AG09319 (cell line): ENCODE measurements at places on chromosomes 2 and 18.

DNA sequence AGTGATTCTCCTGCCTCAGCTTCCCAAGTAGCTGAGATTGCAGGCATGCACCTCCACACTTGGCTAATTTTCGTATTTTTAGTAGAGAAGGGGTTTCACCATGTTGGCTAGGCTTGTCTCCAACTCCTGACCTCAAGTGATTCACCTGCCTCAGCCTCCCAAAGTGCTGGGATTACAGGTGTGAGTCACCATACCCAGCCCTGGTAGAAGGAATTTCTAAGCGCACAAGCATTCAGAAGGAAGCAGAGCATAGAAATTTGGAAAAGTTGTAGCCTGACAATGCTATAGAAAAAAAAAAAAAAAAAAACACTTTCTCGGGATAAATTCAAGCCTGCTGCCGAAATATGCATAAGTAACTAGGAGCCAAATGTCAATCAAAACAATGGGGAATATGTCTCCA is 249.4 kb downstream of the GRB14 start:
- no peak for DNase-seq

DNA sequence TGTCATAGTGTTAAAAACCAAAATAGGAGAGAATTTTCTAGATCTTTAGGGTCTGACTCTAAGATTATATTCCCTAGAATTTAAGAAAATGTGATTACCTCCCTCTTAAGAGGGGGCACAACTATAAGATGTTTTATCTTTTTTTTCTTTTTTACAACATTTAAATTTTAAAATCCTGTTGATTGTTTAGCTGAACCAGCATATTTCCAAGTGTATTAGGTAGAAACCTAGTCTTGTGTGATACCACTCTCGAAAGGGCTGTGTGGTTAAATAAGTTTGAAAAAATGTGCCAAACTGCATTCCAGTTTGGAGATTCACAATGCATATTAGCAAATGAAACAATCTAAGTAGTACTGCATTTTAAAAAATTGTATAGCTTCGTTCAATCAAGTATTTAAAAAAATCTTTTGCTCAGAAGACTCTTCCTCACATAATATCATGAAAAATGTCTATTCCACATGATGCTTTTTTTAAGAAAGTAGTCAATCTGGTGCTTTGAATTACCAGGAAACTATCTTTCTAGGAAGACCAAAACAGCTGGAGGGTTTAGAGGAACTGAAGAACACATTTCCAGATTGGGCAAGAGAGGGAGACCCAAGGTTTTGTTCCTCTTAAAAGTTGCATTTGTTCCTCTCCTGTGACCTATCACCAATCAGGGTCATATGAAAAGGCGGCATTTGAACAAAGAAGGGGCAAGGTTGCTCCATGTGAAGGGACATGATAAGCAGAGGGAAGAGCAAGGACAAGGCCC is 98.8 kb downstream of the DPP4 start:
- no peak for DNase-seq

DNA sequence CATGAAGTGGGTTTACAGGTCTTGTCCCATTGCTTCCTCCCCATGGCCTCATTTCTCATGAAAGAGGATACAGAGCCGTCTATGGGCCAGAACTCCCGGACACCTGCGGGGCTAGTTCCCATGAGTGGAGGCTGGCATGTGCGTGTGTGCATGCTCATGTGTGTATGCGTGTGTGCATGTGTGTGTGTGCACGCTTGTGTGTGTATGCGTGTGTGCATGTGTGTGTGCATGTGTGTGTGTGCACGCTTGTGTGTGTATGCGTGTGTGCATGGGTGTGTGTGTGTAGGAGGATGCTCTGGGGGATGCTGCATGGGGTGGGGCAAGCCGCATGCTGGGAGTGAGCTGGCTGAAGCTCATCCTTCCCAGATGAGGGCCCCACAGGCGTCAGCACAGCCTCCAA is 20.8 kb downstream of the INHBB start:
- no peak for DNase-seq

DNA sequence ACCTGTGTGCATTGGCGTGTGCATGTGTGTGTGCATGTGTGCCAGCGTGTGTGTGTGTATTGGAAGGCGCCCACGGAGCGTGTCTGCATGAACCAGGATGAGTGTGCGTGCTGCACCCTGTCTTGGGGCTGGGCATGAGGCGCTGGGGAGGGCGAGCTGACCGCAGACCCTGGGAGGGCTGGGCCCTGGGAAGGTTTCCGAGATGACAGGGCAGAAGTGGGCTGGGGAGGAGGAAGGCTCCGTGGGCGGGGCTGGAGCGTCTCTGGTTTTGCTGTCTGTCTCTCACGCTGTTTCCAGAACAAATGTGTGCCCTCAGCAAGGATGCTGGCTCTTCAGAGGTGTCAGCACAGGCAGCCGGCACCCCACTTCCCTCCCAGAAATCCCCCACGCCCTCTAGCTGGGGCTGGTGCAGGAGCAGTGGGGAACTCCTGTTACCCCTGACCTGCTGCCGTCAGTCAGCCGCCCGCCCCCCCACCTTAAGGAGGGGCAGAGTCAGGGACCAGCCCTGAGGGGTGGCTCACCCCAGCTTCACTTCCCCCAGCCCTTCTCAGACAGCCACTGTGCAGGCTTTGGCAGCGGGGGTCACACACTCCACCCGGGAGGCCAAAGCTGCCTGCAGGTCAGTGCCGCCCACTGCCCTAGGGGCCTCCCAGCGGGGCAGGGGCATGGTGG is at the start of gene GPR35:
Gene GPR35, plus strand, starts transcription at position 531 of the 672 bp plus-strand sequence. CDS start 4,473 bp downstream, outside the sequence.
- DNase-seq, result peak; percentile 14

DNA sequence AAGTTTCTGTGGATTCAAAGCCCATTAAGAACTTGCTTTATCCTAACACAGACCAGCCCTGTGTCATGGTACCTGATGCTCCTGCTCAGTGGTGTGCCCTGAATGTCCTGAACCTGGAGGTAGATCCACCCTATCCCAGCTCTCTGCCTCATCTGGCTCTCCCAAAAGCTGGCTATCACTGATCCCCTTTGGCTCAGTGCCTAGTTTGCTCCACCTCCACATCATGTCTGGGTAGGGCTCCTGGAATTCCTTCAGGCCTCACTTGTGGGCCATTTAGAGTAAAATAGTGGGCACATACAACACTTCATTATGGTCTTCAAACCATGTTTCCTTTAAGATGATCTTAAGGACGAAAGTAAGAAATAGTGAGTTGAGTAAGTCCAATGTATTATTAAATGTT is 4.8 kb upstream of the ABCB11 start:
- no peak for DNase-seq

GRCh38 chr2:133848111-133848649 is 279.9 kb upstream of the NCKAP5 start:
- no peak for DNase-seq

DNA sequence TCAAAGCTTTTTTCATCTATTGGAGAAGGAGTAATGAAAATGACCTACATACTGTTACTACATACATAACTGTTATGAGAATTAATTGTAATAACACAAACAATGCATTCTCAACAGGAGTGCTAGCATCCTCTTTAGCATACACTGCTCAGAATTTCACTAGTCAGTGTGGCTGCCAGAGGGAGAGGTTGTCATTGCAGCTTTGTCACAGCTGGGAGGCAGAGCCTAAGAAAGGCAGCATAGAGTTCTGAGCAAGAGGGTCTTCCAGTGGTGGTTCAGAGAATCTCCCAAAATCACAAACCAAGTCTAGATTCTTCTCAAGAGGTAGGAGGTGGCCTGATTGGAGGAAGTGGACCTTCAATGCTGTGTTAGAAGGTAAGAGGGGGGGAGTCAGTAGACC is 286.7 kb upstream of the CYRIA start:
- no peak for DNase-seq

GRCh38 chr2:80437959-80438358 is 133.4 kb upstream of the LRRTM1 start:
- DNase-seq, result no peak

DNA sequence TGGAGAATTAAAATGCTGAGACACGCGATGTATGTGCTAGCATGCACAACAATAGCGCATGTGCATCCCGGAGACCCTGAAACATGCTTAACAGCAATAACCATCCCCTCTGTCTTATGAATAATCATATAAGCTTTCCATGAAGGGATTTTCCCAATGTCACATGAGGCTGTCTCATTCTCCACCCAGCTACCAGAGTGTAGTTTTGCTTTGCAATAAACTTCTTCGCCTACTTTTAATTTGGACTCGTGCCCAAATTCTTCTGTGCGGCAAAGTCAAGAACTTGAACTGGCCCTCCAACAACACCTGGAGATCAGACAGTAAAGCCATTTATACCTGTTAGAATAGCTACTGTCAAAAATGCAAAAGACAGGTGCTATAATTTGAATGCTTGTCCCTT is 15.5 kb downstream of the LYG1 start:
- DNase-seq, result no peak

DNA sequence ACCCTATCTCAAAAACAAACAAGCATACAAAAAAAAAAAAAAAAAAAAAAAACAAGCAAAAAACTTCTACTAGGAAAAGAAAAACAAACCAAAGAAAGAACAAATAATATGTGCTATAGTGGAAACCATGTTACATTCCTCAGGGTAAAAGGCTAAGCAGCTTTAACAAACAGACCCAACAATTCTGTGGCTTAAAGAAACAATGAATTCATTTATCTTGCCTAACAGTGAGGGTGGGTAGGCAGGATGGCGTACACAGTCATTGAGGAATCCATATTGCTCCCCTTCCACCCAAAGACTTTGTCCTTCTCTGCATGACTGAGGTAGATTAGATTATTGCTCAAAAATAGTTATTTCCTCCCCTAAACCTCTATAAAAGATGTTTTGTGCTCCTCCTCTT is 63.1 kb upstream of the ITGA6 start:
- no peak for DNase-seq

DNA sequence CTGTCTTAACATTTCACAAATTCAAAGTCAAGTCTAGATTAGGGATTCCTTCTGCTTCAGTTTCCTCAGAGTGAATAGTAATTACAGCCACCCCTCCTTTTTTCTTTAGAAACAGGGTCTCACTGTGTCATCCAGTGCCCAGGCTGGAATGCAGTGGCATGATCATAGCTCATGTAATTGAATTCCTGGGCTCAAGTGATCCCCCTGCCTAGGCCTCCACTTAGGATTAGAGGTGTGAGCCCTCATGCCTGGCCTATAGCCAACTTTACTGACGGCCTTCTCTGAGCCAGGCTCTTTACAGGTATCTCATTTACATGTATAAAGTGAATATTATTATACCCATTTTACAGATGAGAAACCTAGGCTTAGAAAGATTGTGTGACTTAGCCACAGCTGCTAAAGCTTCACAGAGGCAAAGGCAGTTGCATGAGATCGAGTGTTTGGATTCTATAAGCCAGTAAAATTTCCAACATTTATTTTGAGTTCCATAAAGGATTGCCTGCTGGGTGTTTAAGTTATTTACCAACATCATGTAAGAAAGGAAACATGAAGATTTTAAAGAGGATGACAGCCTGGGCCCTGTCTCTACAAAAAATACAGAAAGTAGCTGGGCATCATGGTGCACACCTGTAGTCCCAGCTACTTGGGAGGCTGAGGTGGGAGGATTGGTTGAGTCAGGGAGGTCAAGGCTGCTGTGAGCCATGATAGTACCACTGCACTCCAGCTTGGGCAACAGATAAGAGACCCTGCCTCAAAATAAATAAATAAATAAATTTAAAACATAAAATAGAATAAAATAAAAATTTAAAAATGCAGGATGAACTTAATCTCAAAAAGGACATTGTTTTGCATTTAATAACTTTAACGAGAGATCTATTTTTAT is 1.8 kb downstream of the ENOSF1 start:
- DNase-seq, result no peak

GRCh38 chr2:208783184-208783583 is 376.6 kb downstream of the PTH2R start:
- no peak for DNase-seq

- no peak for DNase-seq
These were observed 273.3 kb downstream of the GBX2 start for GRCh38 chr2:235894839-235895238.

DNA sequence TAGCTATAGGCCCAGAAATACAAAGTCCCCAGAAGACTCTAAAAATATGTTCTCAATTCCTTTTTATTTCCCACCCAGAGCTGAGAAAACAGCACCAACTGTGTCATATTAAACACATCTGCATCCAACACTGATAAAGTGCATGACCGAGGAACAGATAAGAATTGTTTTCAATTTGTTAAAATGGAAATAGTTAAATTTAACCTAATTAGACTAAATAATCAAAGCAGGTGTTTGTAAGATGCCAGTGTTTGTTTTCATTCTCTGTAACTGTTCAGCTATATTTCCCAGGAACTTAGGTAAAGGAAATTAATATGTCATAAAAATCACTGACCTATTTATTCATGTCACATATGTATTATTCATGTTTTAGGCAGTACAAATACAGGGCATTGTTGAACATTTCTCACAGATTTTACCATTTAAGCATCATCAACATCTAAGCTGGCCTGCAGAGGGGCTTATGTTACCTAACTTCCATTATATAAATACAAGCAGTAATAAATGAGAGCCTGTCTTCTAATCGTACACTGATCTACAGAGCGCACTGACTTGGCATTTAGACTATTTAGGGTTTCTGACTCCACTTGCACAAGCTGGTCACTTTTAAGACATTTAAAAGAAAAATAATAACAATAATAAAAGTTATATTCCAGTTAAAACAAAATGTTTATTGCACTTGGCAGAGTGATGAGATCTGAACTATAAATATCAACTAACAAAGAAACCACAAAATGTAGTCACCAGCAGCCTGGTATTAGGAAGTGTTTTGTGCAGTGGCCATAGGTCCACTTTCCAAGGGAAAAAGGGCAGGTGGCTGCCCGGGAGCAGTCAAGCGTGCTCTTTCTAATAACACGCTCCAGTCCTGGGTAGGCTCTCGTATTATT is 86.6 kb upstream of the ZFP36L2 start:
- peak; percentile 64 for DNase-seq

DNA sequence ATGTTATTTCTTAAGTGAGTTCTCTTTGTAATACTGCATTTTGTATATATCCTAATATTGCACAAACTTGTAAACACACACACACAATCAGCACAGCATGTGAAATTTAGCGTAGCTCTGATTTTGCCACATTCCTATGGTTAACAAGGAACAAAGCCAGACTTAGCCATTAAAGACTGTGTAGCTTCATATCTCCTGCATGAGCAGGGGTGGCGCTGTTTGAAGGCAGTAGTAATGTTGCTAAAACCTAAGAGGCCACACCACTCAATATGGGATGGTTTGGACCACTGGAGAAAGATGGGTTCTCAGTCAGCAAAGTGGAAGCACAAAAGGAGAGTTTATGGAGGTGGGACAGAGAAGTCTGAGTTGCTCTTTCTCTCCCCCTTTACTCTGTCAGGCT is 61.1 kb upstream of the RND3 start:
- no peak for DNase-seq

DNA sequence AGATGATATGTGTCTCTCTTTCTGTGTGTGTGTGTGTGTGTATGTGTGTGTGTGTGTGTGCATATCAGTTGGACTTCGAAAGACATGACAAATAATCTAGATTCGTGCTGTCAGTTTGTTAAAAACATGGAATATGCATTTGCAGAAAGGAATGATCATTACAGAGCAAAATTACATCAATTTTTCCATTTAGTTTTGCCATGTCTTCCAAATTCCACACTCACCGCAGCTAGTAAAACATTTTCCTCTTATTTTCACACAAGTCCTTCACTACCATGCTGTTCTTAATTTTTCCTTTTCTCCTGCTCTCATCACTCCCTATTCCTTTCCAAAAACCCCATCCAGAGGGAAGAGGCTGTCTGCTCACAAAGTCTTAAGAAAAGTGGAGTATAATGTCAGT is 1191.4 kb upstream of the SLC39A10 start:
- no peak for DNase-seq

GRCh38 chr18:51603111-51603510 is 405.6 kb upstream of the MEX3C start:
- DNase-seq, result no peak

- no peak for DNase-seq
These were observed 274.9 kb downstream of the CLIP4 start for GRCh38 chr2:29390136-29390535.

- DNase-seq, result no peak
These were observed 34.8 kb upstream of the LDLRAD4 start for GRCh38 chr18:13183790-13184189.

- no peak for DNase-seq
These were observed 128.8 kb upstream of the MSH6 start for GRCh38 chr2:47653902-47654789.
